Colonic mucosa (tissue), 4 donors: ENCODE measurements at places on chromosomes 6 and 20.

DNA sequence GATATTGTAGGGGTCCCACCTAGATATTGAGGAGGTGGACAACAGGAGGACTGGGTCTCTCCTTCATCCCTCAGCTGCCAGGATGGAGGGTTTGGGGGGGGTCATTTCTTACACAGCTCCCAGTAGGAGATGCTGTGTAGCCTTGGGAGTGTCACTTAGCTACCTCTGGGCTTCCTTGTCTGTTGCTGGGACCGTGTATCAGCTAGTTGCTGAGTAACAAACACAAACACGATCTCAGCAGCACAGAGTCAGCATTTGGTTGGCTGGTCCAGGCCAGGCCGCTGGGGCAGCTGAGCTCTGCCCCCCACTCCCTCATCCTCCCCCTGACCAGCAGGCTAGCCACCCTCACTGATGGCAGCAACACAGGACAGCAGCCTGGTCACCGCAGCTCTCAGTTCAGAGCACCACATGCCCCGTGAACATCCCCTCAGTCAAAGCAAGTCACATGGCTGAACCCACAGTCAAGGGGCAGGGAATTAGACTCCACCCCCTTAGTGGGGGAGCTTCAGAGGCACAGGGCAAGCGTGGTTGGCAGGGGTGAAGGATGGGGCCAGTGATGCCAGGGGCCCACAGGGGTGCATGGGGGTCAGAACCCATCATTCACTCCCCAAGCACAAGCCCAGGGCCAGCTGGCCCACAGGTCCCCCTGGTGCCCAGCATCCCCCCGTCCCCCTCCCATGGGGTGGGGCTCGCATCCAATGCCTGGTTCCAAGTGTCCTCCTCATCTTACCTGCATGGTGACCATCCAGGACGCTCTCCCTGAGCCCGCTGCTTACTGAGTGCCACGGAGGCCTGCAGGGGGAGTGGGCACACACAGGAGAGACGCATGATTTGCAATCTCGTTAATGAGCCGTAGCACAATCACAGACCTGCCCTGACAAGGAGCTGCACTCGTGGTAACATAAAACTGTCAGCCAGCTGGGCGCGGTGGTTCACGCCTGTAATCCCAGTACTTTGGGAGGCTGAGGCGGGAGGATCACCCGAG, 112.4 kb downstream of the TAF4 start:
- DNase-seq = no peak

DNA sequence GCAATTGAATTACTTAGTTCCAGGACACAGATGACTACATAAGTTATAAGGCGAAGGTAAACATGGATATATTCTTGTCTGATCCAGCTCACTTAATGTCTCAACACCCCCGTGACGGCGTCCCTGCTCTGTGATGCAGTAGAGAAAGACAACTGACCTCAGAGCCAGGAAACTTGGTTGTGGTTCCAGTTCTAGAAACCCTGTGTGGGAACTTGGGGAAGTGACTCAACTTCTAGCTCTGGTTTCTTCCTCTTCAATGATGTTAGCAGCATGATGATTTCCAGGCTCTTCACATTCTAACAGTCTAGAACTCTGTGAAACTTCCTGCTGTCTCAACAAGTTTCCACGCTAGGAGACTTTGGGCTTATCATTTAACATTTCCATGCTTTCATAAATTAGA, 18.4 kb downstream of the LAMA4 start:
- no peak for DNase-seq

- DNase-seq = peak; percentile 43
These were observed at the start of gene PTK7 for GRCh38 chr6:43075670-43076463. PTK7 (plus strand) TSS chr6:43076314; CDS start chr6:43076489, 175 bp downstream.

DNA sequence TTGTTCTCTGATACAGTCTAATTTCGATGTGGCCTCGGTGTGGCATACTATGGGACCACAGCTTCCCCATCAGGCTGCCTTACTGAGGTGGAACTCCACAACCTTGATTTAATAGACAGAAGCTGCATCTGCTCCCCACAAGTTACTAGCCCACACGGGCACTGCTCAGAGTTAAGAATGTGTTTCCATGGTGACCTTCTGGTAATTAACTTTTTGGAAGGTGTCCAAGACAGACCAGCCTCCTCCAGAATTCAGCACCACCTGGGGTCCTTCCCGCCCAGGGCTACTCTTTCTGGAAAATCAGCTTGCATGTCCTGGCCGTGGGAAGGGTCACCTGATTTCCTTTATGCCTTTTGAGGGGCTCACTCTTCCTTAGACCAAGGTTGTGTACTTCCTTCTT, 48.7 kb upstream of the CDH4 start:
- DNase-seq = no peak

DNA sequence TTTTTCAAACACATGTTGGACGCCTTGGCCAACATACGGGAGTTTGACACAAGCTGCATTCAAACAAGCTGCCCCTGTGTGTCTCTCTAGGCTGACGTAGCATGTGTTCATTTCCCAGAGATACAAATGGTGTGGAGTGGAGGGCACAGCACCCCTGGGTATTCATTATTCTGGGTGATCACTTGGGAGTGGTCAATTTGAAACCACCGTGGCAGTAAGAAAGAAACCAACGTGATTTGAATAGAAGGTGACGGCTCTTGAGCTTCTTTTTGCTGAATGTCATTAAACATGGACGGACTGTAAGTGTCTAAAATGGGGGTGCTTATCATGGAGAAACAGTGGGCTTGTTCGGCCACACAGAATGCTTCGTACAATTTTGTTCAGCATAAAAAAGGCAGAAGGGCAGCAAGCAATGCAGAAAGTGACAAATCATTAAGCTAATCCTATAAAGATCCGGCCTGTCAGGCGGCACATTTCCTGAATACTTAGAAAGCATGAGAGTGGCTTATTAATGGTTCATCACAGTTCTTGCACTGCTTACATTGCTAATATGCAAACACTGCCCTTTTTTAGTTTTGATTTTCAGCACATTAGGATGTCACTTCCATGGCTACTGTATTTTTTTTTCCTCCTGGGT, 1261.9 kb upstream of the CITED2 start:
- no peak for DNase-seq

- no peak for DNase-seq
These were observed 682.8 kb downstream of the KIF16B start for GRCh38 chr20:15890407-15890982.

GRCh38 chr20:214383-214782, 12.7 kb upstream of the DEFB129 start:
- no peak for DNase-seq

GRCh38 chr20:33772439-33772838, 38.7 kb upstream of the CHMP4B start:
- no peak for DNase-seq

DNA sequence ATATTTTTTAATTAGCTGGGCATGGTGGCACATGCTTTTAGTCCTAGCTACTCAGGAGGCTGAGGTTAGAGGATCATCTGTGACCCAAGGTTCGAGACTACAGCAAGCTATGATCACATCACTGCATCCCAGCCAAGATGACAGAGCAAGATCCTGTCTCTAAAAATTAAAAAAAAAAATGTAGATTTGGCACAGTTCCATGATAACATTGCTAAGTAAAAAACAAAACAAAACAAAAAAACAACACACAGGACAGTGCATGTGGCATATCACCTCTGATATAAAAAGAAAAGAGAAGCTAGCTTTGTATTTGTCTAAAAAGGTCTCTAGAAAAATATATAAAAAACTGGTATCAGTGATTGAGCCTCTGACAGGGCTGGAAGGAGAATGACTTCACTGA, 24.6 kb downstream of the RNF24 start:
- DNase-seq = no peak

GRCh38 chr6:157216570-157216969, 106.7 kb downstream of the TMEM242 start:
- DNase-seq = no peak

DNA sequence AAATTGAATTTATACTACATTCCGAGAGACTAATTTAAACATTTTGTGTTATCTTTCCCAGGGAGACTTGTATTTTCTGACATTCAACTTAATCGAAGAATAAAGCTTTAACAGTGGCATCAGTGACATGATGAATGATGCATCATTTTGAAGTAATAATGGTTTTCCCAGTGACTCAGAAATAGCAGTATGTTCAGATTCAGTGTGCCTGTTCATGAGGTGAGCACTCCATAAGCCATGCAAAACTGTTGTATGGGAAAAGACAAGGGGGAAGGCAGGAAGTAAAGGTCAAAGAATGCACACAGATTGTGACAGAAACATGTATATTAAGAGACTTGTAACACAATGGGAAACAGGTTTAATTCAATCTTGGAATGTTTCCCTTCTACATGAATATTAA, 1348.2 kb upstream of the GJE1 start:
- DNase-seq = no peak

DNA sequence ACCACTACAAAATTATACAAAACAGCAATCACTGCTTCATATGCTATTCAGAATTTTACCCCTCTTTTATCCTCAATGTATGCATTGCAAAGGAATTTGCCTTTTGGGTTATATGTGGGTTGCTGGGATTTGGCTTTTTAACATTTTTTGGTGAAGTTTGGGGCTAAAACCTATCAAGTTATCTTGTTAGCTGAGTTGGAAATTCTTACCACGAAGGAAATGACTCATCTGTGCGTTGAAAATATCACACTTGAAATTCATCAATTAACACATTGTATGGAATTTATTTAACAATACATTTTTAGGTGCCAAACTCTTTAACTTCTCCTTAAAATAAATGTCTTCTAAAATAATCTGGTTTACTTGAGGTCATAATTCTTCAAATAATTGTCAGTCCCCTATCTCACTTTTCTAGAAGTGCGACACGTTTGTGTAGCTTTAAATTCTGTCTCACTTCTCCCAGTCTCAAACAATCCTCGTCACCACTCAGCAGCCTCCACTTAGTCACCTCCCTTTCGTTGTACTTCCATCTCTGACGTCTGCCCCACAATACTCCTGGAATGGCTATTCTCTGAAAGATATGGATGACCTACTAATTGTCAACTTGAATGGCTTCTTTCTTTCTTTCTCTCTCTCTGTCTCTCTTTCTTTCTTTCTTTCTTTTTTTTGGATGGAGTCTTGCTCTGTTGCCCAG, 88.5 kb downstream of the PHACTR1 start:
- no peak for DNase-seq

- no peak for DNase-seq
These were observed 111.2 kb downstream of the THBS2 start for GRCh38 chr6:169142538-169142844.

DNA sequence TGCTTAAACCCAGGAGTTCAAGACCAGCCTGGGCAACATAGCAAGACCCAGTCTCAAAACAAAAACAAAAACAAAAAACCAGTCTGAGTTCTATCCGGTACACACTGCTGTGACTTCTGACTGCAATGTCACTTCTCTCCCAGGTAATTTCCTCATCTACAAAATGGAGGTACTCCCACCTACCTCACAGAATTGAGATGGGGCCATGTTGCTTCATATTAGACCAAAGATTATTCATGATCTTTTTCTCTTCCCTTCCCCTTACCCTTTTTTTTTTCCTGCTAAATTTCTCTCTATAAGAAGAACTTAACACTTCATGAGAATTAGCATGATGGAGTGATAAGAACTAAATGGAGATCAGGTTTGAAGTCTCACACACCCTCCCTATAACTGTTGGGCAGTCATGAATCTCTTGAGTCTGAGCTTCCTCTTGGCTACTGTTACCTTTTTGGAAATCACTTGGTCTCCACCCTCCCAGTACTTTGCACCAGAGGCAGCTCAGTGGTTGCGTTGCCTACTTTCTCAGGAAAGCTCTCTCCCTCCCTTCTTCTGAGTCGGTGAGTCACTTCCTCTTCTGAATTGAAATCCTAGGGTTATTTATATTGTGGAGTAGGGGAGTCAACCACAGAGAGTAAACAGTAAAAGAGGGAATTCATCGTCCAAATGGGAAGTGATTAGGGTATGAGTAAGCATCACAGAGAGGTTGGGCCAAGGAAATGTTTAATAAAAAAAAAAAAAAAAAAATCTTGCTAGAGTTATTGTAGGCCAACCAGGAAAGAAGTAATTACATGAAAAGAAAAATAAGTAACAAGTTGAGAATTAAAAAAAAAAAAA, 59.9 kb upstream of the MAP7 start:
- peak; percentile 82 for DNase-seq

DNA sequence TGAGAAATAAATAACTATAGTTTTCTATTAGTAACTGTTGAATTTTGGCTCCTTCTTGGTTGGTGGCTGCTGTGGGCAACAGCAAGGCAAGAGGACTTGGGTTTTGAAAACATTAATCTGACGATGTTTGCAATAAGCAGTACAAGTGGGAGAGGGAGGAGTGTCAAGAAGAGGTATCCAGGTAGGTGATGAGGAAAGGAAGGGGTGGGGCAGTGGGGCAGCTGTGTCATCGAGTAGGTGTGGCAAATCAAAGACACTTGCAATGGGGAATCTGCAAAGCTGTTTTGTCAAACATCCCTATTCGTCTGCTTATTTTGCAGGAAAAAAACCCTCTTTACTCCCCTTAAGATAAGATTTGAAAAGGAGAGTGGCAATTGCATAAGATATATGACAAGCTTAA, 171.9 kb upstream of the MAP3K7 start:
- no peak for DNase-seq

DNA sequence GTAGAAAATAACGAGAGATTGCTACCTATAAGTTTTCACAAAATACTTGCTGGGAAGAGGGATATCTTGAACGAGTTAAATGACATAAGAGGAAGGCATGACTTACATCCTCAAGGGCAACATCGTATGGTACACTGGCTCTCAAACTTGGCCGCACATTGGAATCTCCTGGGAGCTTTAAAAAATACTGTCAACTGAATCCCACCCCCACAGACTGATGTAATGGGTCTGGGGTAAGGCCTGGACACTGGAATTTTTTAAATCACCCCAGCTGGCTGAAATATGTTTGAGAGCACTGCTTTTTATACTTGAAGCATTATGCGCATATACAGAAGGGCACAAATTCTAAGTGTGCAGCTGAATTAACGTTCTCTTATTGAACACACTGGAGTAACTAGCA, 8.0 kb upstream of the TSHZ2 start:
- DNase-seq = no peak

- DNase-seq = no peak
These were observed 24.6 kb downstream of the PMEPA1 start for GRCh38 chr20:57685146-57685758.

DNA sequence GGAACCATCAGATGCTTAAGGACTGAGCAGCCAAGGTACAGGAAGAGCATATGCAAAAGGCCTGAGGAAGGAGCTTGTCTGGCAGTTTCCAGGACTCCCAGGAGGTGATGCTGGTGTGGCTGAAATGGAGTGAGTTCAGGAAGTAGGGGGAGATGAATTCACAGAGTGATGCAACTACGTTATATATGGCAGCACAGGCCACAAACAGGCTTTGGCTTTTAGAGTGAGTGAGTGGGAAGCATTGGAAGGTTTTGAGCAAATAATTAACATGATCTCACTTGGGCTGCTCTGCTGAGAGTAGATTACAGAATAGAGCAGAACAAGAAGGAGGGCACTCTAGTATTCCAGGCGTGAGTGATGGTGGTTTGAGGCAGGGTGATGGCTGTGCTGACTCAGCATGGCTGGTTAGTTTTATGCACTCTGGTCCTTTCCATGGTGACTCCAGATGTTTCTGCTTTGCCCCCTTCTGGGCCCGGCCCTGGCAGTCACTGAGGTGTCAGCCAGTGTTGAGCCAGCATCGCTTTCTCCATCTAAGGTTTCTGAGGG, 6.5 kb downstream of the BTN2A2 start:
- no peak for DNase-seq

- DNase-seq = peak; percentile 53
These were observed 585 bp downstream of the PIM1 start for GRCh38 chr6:37170273-37171200.

- no peak for DNase-seq
These were observed 170.3 kb upstream of the PDE7B start for GRCh38 chr6:135680964-135681913.
